ENCODE measurements at places on chromosomes 4 and X.

DNA sequence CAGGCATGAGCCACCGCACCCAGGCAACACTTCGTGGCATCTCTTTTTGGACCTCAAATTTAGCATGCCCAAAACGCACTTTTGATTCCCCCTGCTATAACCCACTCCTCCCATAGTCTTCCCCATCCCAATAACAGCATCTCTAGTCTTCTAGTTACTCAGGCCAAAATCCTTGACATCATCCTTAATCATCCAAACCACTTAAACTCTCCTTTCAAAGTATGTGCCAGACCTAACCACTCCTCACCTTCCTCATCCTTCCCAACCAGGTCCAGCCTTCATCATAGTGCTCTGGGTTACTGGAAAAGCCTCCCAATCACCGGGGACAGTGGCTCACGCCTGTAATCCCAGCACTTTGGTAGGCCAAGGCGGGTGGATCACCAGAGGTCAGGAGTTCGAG, 41.9 kb downstream of the AFAP1 start:
- DNase-seq = no peak

GRCh38 chr4:5399790-5400421, 308.5 kb downstream of the EVC2 start:
- DNase-seq = no peak

DNA sequence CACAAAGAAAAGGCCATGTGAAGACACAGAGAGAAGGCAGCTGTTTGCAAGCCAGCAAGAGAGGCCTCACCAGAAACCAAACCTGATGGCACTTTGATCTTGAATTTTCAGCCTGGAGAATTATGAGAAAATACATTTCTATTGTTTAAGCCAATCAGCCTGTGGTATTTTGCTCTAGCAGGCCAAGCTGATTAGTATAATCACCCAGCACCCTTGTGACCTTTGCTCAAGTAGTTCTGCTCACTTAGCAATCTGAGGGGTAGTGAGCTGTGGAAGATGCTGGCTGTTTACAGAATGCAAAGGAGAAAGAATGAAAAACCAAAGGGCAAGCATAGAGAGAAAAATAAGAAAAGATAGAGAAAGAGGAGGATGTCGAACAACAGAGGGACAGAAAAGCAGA, 396.4 kb upstream of the BOD1L1 start:
- DNase-seq = no peak

GRCh38 chr4:161188578-161188977, 975.2 kb downstream of the FSTL5 start:
- no peak for DNase-seq

DNA sequence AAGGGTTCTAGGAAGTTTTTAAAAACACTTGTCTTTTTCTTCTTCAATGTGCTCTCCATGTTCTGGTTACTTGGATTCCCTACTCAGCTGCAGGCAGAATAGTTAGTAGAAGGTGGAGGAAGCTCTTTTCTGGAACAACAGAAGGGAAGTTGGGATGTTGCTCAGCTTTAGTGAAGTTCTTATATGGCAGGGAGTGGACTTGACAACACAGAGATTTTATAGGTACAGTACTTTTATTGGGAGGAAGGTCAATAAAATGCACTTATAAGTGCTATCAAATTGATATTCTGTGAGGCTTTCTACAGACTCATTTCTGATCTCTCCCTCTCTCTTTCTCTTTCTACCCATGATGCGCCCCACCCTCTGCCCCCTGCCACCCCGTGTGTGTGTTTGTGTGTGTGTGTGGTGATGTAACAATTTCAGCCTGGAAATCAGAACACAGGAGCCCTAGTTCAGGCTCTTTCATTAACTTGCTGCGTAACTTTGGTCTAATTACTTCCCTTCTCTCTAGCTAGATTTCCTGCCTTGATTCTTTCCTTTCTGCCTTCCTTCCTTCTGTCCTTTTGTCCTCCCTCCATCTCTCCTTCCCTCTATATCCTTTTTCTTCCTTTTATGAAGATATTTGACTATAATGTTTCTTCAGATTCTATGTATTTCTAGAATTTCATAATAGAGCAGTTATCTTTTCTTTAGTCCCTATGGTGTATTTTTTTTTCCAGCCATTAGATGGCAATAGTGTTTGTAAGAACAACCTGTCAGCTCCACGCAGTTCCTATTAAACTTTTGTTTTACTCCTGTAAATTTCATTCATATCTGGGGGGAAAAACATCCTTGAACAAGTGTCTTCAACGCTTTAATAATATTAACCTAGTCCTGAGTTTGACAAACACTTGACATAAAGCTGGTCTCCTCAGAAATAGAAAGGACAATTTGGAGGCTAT, 37.1 kb downstream of the HEPH start:
- DNase-seq = no peak

- no peak for DNase-seq
Observed at GRCh38 chrX:105636667-105637066, 185.7 kb upstream of the NRK start.

DNA sequence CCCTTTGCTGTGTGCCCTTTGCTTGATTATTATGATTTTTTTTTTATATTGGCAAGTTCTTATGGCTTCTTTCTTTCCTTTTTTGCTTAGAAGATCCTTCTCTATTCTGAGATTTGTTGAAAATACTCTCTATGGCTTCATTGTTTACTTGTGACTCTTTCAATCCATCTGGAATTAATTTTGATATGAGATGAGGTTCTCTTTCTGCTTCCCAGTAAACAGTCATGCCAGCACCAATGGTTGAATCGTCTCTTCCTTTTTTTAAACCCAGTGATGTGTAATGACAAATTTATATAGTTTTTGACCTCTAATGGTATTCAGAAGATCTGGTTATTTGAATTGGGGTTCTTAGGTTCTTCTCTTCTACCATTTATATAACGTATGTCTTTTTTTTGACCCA, 121.8 kb downstream of the ARHGAP10 start:
- peak; percentile 47 for DNase-seq

- DNase-seq = peak; percentile 52
Observed at GRCh38 chr4:58776627-58777026, 1666.4 kb upstream of the IGFBP7 start.
